Stimulated activated CD8-positive, alpha-beta memory T cell treated with anti-CD3 and anti-CD28 coated beads, Interleukin-7, amount 100 ng/mL, for 48 hours (primary cell): ENCODE measurements at places on chromosomes 1 and 21.

GRCh38 chr1:175878775-175879174, 135.4 kb upstream of the TNR start:
- DNase-seq, result no peak

GRCh38 chr1:109257682-109258421, 8.5 kb downstream of the CELSR2 start:
- no peak for DNase-seq

- no peak for DNase-seq
Observed at GRCh38 chr1:41745022-41745421, 173.7 kb downstream of the HIVEP3 start.

DNA sequence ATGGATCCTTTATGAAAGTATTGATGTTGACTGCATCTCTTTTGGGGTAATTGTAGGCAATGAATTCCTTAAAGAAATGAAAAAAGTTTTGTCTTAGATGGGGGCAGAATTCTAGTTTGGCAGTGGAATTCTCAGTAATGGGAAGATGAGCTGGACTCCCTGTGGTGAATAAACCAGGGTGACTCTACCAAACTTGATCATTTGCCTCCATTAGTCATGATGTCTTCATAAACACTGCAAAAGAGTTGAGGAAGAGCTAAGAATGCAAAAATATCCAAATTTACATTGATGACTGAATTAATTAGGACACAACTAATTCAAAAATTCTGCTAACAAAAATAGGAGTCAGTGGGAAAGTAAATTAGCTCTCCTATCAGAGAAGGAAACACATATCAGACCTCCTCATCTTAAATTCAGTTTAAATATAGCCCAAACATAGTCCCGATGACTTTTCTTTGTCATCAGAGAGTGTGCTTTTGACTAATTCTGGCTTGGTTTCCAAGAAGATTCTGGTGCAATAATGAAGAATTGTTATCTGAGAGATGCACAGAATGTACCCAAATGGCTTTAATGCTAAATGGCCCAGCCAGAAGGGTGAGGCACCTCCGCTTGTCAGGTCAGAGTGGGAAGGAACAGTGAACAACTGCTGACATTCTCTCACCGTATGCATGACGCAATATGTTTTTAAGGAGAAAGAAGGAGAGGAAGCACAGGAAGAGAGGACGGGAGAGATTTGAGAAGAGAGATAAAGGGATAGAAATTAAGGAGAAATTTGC, 525.1 kb downstream of the LMO4 start:
- no peak for DNase-seq

GRCh38 chr1:90671741-90672140, 45.4 kb downstream of the BARHL2 start:
- DNase-seq, result no peak

- no peak for DNase-seq
Observed at GRCh38 chr1:16174261-16174868, 18.5 kb upstream of the EPHA2 start.

DNA sequence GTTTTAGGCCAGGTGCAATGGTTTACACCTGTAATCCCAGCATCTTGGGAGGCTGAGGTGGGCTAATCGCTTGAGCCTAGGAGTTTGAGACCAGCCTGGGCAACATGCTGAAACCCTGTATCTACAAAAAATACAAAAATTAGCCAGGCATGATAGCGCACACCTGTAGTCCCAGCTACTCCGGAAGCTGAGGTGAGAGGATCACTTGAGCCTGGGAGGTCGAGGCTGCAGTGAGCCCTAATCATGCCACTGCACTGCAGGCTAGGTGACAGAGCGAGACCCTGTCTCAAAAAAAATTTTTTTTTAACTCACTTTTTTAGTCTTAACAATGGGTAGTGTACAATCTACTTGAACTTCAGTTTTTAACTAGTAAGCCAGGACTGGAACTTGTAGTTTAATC, 137.5 kb downstream of the HS2ST1 start:
- DNase-seq, result no peak

DNA sequence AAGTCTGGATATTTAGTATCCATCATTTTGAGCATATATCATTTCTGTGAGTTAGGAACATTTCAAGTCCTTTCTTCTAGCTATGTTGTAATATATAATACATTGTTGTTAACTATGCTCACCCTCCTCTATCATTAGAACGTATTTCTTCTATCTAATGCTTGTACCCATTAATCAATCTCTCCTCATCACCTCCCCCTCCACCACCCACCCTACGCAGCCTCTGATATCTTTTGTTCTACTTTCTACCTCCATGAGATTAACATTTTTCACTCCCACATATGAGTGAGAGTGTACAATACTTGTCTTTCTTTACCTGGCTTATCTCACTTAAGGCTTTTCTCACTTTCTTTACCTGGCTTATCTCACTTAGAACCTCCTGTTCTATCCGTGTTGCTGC, 156.2 kb downstream of the FMN2 start:
- DNase-seq, result no peak

DNA sequence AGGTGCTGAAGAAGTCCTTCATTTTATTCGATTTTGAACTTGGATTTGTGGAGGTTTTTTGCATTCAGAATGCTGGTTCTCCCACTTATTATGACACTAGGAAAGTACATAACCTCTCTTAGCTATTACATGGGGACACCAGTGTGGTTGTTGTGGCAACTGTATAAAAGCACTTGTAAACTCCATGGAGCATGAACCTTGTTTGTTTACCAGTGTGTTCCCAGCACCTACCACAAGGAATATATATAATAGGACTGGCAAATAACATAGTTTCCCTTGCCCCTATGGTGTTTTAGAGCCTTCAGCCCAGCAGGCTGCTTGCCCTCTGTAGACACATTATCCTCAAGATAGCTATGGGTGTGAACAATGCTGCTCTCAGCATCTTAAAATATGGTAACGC, 43.1 kb downstream of the RASSF5 start:
- no peak for DNase-seq

- no peak for DNase-seq
Observed at GRCh38 chr21:38806153-38806941, 618 bp downstream of the ETS2 start.

DNA sequence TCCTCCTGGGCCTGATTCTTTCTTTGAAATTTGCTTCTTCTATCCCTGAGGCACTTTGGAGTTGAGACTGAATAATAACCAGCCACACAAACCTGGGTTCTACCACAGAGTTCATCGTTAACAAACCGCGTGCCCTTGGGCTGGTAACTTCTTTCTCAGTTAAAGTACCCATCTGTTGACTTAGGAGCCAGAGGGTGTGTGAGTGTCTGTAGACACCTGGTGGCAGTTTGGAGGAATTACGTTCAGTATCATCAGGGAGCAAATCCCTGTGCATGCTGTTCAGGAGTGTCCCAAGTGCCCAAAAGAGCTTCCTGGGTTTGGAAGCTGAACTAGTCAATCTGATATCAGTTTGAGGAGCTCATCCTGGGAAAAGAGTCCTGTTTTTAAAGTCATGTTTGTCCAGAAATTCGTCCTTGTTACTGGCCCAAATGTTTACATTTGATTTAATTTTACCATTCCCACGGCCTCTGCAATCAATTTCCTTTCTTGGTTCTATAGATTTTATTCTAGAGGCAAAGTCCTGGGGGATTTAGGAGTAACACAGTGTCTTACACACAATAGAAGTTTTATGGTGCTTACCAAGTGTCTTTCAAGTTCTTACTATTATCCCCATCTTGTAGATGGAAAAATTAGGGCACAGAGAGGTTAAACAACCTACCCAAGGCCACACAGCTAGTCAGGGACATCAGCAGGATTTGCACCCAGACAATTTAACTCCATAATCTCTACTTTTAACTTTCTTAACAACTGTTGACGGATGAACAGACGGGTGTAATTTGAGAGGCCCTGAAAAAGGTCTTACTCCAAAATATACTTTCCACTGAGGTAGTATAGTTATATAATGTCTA, 26.7 kb upstream of the RPTN start:
- DNase-seq, result no peak
